GM12865 (cell line): ENCODE measurements at places on chromosomes 4 and X.
A peak's percentile ranks its signal among the peaks of the same experiment; 100 is the strongest.

- no peak for DNase-seq
Measured at GRCh38 chr4:104641418-104641817, 146.7 kb upstream of the CXXC4 start.

GRCh38 chr4:152488246-152488645 lies 47.6 kb downstream of the FBXW7 start:
- no peak for DNase-seq

- peak; percentile 70 for DNase-seq
Measured at GRCh38 chr4:20418861-20419451, 167.3 kb downstream of the SLIT2 start.

- no peak for DNase-seq
Measured at GRCh38 chrX:28552322-28552721, 34.9 kb upstream of the IL1RAPL1 start.

GRCh38 chr4:183411291-183411861 lies 33.1 kb upstream of the CDKN2AIP start:
- DNase-seq: peak; percentile 71

DNA sequence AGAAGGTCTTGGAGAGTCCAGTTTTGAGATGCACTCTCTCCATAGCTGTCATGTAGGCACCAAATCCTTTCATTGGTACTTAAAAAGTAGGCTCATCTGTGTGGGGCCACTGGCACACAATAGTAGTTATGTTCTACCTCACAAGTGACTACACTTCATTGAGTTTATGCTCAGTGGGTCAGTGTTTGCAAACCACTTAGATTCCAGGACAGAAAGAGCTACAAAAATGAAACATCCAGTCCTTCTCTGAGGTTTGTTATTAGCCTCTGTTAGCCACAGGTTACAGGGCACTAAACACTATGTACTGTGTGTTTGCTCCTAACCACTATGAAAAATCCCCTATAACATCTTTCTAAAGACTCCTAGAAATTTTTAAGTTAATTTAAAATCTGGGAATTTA lies 13.8 kb downstream of the RAB28 start:
- peak; percentile 21 for DNase-seq

GRCh38 chrX:128287693-128288092 lies 235.5 kb upstream of the ACTRT1 start:
- DNase-seq: no peak

DNA sequence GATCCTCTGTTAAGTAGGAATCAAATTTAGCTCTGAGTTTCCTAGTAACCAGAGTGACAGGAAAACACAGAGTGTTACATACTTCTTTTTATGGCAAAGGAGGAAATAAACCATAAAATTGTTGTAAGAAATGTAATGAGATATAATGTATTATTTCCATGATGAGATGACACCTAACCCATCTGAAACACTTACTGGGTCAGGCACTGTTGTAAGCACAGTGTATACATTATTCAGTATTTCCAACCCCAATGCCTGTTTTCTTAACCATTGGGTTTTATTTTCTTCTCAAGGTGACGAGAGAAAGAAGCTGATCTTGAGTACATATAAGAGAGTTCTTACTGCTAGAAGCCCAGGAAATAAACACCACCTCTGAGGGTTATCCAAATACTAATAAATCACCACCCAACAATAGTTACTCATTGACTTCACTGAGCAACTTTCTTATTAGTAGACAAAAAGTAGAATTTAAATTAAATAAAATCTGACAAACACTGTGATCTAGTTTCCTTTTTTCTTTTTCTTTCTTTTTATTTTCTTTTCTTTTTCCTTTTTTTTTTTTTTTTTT lies 4.2 kb upstream of the ENAM start:
- DNase-seq: no peak

- no peak for DNase-seq
Measured at GRCh38 chr4:7058792-7059191, 9.1 kb downstream of the GRPEL1 start.

- DNase-seq: no peak
Measured at GRCh38 chr4:2820216-2820982, 23.2 kb upstream of the ADD1 start.

GRCh38 chr4:5942947-5943346 lies 50.1 kb upstream of the CRMP1 start:
- no peak for DNase-seq

DNA sequence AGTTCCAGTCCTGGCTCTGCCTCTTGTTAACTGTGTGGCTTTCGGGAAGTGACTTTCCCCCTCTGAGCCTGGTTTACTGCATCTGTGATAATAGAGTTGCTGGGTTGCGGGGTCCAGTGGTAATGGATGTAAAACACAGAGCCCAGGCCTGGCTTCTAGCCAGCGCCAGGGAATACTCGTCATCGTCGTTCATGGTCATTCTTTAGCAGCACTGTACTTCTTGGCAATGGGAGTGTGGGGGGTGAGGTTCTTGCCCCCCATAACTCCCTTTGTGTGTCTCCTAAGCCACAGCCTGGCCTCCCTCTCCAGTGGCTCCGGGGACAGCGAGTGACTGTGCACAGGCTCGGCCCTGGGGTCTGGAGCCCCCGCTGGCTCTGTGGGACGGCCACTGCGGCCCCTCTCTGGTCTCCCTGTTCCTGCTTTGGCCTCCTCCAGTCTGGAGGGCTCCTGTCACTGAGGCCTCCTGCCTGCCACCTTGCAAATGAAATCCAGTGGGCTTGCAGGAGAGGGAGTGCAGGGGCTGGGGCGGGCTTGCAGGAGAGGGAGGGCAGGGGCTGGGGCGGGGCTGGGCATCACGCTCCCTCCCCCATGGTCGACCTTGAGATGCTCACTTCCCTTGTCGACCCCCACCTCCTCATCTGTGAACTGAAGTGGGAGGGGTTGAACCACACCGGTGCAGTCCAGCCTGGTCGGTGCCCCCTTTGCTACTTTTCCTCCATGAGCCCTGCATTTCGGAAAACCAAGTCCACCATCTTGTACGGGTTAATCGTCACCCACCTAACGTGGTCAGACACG lies 13.2 kb downstream of the PSAPL1 start:
- no peak for DNase-seq

DNA sequence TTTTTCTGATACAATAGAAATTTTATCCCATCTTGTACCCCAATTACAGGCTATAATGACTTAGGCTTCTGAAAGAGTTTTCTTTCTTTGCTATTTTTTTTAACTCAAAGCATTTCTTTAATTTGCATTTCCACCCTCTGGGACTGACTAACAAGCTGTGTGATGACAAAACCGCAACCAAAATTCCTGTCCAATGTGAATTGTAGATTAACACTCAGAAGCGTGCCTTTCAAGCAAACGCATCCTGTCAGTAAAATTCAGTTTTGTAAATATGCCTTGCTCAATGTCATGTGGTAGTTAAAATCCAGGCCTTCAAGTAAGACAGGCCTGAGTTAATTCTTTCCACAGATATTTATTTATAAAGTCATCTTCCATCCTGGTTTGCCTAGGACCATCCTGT lies 50.3 kb downstream of the STK32B start:
- DNase-seq: no peak

GRCh38 chr4:64713256-64713840 lies 304.1 kb upstream of the TECRL start:
- DNase-seq: peak; percentile 42

DNA sequence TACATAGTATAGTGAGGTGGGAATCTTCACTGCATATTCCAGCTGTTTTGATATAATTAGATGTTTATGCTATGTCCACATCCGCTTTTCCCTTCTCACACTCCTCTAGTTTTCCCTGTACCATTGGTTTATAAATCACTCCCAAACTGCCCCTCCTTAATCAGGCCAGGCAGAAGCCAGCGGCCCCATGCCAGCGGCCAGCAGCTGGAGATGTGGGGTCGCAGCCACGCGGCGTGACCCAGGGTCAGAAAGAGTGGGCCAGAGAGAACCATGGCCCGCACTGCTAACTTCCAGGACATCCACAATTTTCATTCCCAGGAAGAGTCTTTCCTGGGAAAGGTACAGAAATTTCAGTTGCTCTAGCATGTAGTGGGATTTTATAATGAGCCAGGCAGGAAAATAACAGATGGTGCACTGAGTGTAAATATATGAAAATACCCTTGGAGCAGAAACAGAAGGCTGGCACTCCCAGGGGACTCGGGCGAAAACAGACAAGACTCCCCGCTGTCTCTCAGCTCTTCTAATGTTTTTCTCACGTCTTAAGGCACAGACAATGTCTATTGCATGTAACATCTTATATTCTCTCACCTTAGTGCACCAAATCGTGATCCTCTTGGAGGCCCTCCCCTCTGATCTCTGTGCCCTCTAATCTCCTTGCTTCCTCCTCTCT lies 145.9 kb upstream of the ZFP42 start:
- DNase-seq: no peak

GRCh38 chrX:103999234-103999633 lies 14.3 kb downstream of the H2BW1 start:
- DNase-seq: peak; percentile 29

- DNase-seq: peak; percentile 54
Measured at GRCh38 chrX:19879735-19880378, 7.5 kb downstream of the SH3KBP1 start.

DNA sequence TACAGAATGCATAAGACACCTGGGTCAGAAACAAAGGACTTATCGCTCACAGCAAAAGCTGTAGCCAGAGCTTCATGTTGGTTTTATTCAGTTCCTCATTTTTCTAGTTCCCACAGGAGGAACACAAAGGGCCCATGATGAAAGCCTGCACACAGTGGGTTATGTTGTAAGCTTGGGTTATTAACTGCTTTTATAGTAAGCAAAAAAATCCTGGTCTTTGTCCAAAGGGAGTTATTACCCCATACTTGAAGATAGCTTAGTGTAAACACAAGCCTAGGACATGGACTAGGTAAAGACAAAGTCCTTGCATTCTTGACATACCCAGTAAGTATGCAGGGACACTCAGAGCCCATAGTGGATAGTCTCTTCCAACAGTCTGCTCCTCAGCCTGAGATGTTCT lies 11.7 kb downstream of the BBS12 start:
- DNase-seq: no peak

- no peak for DNase-seq
Measured at GRCh38 chr4:43680421-43680820, 768.2 kb downstream of the KCTD8 start.

DNA sequence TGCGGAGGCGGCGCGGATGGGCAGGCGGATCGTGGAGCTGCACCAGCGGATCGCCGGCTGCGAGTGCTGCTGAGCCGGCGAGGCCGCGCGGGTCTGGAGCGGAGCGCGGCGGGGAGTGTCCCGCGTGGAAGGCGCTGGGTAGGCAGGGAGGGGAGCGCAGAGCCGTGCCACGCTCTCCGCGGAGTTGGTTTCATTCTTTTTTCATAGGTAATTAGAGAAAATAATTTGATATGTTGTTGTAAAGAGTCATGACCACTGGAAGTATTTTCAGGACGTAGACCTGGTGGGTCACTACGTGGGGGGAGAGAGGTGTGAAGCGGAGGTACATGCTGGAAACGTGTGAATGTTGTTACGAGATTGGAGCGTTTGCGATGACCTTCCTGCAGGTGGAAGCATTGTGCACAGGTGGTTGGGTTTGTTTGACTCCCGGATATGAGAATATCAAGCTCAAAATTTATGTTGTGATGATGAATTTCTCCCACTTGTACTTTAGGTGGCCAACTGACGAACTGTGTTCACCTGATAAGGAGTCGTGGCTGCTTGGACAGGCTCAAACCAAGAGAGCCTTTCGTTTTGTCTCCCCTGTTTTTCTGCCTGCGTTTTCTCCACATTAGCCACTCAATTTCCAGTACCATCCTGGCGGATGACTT lies 19.1 kb upstream of the S100P start:
- peak; percentile 84 for DNase-seq

DNA sequence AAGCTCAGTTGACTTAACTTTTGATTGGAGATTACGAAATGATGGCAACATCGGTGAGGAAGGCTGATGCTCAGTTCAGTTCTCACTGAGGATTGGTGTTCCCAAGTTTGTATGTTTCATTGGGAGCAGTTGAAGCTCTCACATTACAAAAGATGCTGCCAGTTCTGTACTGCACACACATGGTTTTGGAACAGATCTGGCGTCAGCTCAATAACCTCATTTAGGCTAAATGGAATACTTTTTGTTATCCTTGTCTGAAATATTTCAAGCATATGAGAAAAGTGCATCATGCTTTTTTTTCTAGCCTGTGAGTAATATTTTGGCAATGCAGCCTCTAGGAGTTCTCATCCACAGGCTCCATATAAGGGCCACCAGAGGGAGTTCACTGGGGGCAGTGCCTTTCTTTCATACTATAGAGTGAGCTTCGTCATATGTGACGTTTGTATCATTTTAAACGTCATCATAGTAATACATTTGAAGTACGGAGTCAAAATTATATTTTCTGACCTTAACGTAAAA lies 4.1 kb downstream of the ENPEP start:
- no peak for DNase-seq

DNA sequence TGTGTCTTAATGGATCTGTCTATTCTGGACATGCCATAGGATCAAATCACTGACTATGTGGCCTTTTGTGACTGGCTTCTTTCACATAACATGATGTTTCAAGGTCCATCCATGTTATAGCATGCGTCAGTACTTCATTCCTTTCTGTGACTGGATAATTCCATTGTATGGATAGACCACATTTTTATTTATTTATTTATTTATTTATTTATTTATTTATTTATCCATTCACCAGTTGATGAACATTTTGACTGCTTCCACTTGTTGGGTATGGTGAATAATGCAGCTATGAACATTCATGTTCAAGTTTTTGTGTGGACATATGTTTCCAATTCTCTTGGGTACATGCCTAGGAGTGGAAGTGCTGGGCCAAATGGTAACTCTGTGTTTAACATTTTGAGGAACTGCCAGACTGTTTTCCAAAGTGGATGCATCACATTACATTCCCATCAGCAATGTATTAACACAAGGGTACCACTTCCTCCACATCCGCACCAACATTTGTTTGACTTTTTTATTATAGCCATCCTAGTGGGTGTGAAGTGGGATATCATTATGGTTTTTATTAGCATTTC lies 14.0 kb downstream of the RTL5 start:
- no peak for DNase-seq

- peak; percentile 83 for DNase-seq
Measured at GRCh38 chrX:1205681-1206611, 6.5 kb downstream of the CRLF2 start.

DNA sequence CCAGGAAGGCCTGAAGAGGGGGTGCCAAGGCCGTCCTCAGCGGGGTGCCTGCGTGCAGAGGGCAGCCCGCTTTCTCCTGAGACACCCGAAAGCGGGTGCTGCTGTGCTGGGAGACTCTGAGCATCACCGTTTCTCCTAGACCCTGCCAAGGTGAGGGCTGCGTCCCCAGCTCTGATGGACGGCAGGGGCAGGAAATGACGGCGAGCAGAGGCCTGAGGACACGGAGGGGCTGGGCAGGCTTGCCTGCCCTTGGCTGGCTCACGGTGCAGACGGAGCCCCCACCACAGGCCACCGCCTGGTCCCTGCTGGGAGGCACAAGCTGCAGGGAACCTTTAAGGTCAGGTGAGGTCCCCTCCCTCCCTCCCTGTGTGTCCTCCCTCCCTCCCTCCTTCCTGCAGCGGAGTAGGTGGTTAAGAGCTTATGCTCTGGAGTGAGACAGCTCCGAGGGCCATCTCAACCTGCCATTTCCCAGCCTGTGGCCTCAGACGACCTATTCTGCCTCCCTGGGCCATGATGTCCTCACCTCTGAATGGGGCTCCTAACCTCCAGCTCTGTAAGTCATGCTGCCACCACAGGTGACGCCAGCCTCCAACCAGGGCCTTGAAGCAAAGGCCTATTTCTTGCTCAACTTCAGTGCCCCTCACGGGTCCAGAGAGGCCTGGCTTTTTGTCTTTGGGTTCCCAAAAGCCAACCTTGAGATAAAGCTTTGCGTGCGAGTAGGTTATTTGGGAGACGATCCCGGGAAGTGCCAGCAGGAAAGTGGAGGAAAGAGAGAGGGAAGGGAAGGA lies 54.2 kb upstream of the GRPEL1 start:
- DNase-seq: no peak
